ENCODE measurements at places on chromosomes 13 and 19.

DNA sequence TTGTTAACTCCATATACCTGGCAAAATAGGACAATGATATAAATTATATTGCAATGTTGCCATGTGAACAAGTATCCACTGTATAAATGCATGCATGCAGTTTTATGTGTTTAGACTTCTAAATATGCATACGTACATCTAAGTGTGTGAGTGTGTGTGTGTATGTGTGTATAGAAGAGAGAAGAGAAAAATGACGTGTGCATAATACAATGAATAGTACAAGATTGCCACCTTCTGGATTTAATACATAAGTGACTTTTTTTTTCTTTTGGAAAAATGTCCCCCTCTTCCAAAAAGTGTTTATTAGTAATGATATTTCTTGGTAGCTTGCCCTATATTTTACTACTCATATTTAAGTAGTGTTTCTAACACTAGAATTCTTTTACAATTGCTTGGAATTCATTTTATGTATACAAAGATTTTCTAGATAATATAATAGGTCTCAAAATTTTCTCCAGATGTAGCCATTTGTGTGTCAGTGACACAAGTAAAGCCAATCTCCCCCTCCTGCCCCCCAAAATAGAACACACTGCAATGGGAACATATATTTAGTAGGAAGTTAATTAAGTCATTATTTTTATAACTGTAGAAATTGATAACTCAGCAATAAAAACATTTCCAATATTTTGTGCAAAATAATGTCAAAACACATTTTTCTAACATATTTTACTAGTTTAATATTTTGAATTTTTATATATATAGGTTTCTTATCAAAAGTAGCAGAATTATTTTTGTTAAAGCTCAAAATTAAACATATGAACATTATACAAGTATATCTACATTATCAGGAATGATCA, 783.3 kb upstream of the ATXN8OS start:
- DNase-seq = no peak

- no peak for DNase-seq
Observed at GRCh38 chr19:4516939-4517300, 1.4 kb downstream of the PLIN4 start.

GRCh38 chr19:32862741-32863140, 6.8 kb downstream of the SLC7A9 start:
- no peak for DNase-seq

GRCh38 chr13:113411216-113412023, 41.9 kb downstream of the ADPRHL1 start:
- DNase-seq = no peak

DNA sequence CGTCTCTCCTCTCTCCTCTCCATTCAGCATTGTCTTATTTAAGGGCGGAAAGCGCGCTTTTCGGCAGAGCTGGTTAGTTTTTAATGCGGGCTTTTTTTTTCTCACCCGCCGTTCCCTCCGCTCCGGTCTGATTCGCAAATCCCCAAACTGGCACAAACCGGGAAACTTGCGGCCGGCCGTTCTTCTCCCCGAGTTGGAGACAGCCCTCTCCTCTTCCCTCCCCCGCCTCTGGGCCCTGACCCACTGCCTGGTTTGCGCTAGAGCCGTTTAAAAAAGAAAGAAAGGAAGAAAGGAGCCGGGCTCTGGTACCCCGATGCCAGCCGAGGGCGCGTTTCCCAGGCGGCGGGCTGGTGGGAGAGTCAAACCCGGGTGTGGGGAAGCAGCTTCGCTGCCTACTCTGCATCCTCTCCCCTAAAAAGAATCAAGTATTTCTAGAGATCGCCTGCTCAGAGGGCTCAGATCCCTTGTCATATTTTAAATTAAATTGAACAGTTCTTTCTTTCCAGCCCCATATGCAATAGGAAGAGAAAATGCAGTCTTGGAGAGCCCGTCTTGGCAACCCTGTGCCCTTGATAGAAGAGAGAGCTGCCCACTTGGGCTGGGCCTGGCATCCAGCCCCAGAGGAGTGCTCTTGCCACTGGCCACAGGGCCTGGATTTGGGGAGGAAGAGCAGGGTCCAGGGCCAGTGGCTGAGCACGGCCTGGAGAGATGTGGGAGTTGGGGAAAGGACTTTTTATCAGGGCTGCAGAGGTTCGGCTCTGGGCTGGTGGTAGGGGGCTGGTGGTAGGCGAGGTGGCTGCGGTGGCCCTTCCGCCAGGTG, 19.0 kb downstream of the NFIX start:
- no peak for DNase-seq

DNA sequence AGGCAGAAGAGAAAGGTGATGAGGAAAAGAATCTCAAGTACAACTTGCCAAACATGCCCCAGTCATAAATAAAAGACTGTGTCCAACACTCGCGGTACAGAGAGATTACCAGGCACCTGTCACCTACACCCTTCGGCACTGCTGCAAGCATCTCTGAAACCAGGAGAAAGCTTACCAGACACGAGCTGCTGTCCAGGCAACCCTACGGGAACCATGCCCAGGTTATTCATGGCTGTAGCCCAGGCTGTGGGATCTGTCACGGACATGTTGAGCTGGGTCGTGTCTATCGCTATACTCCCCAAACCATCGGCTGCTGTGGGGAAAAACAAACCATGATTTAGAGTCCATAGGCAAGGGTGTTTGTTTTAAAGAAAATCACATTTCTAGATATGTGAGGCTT, 375.0 kb downstream of the ENOX1 start:
- no peak for DNase-seq

GRCh38 chr19:17981611-17982010, 14.7 kb downstream of the KCNN1 start:
- DNase-seq = no peak

DNA sequence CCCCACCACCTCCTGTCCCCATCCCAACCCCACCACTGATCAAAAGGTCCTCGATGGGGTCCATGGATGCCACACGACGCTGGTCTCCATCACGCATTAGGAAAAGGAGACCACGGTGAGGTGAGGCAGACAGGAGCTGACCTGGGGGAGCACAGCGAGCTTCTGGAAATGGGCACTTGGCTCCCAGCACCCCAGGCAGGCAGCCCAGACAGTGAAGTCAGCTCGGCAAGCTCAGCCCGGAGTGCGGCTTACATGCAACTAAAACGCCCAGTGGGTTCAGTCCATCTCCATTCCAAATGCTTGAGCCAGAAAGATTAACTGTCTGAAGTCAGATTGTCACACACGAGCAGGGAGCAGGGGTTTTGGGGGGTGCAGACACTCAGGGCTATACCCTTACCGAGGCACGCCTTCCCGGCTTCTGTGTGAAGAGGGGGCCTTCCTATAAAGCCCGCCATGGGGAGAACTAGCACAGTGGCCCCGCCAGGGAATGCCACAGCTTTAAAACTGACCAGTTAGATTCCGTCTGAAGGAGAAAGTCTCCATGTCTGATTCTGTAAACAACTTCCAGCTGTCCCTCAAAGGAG, 79.4 kb downstream of the SPACA7 start:
- no peak for DNase-seq

DNA sequence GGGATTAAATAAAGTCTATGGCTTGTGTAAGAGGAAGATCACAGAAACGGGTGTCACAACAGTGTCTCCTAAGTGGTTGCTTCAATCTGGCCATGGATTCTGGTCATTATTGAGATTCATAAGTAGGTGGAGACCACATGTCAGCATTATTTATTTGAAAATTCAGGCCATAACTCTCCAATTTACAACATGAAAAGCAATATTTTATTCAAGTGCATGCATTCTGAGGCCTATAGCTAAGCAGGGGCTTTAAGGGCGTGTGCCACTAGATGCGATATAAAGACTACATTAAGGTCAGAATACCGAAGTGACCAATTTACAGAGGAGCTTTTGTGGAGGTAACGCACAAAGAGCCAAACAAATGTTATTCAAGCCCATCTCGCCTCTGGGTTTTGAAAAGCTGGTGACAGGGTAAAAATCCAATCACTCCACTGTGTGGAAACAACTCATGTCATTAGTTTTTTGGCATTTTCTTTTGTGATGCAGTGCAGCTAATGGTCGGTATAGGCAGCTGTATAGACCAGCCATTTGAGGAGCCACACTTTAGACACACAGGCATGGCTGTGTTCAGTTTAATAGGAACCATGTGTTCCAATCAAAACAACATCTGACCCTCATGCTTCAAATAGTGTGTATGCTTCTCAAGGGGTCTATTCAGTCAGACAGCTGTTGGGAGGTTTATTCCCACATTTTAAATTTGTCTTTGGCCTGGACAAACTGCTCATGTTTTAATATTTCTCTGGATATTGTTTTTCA, 123.7 kb downstream of the KL start:
- no peak for DNase-seq

- DNase-seq = no peak
Observed at GRCh38 chr13:42328672-42329071, 56.7 kb downstream of the AKAP11 start.

All from stimulated activated CD4-positive, alpha-beta T cell treated with anti-CD3 and anti-CD28 coated beads, Interleukin-4, amount 100 ng/mL, for 1 hour (primary cell).